ENCODE measurements at places on chromosomes 5 and 9.

GRCh38 chr5:141825241-141825671 is 53.0 kb downstream of the PCDH1 start:
- no peak for DNase-seq

- DNase-seq: no peak
These were observed 111.8 kb downstream of the MEGF10 start for GRCh38 chr5:127402361-127402760.

GRCh38 chr9:116390303-116391228 is 237.0 kb downstream of the PAPPA start:
- DNase-seq: no peak

- DNase-seq: no peak
These were observed 69.0 kb upstream of the SNX2 start for GRCh38 chr5:122705851-122706250.

- no peak for DNase-seq
These were observed 12.4 kb downstream of the POLK start for GRCh38 chr5:75524071-75524470.

GRCh38 chr9:16811987-16812685 is 58.3 kb downstream of the BNC2 start:
- no peak for DNase-seq

DNA sequence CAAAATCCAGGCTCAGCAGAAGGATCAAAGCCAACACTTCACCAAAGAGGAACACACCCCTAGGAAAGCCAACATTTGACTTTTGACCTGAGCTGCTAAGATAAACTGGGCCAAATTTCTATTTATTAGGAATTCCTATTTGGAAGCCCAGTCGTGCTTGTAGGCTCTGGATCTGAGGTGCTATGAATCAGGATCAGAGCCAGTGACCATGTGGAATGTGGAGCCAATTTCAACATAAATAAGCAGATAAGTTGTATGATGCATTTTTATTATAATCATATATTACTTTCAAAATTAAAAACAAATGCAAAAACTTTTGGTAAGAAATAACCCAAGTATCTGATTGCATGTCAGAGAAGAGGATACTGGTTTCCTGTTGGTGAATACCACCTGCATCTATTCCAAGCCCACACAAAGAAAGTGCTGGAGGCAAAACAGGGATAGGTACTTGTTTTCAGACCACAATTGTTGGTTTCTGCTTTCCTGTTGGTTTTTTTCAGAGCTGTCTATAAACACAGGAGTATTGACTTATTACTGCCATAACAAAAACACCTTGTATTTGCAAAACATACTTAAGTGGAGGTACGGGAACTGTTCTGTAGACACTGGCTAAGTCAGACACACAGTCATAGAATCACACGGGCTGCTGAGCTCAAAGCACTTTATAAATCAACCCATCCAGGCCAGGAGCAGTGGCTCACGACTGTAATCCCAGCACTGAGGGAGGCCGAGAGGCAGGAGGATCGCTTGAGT is 52.8 kb downstream of the ARL15 start:
- DNase-seq: no peak

DNA sequence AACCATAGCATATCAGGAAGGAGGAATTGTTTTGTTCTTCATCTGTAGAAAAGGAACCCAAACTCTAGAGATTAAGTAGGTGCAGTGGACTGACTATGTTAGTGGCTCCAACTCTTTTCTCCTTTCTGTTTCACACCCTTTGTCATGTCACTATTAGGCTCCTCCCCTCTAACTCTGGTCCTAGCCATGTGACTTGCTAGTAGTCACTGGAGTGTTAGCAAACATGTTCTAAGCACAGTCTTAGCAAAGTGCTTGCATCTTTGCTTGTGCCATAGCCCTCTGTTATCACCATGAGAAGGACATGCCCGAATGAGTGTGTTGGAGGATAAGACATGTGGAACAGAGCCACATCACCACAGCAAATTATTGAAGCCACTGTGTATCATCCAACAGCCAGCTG is 55.4 kb upstream of the PPP3R2 start:
- no peak for DNase-seq

- no peak for DNase-seq
These were observed 77.0 kb upstream of the RASA1 start for GRCh38 chr5:87190687-87191086.

DNA sequence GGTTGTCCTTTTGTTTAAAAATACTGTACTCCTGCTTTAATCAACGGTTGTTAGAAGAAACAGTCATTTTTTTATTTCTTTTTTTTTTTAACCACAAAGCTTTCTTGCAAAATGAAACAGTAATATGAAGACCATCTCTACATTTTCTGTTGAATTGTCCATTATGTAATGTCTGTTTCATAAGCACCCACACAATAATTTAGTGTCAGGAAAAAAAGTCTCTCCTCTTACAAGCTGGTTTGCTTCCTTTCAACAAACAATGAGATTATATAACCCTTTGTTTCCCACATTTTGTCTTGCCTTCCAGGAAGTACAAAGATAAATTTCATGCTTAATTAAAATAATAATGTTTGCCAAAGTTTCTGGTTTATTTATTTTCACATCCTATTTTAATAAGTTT is 16.7 kb downstream of the CTNNAL1 start:
- DNase-seq: no peak

DNA sequence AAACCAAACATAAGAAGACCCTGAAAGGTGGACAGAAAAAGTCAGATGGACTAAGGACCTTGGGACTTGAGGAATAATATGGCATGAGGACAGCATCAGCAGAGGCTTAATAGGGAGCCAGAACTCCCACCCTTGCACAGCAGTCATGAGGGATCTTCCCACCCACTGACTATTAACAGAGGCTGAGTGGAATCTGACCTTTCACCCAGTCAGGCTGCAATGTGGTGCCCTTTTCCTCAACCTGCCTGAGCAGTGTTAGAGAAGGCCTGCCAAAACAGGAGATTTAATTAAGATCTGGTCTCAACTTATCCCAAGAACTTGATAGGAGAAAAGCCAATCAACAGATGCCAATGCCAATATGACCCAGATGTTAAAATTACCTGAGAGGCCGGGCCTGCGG is 481.9 kb downstream of the KDM4C start:
- DNase-seq: no peak

GRCh38 chr9:6714176-6714575 is 43.6 kb upstream of the KDM4C start:
- no peak for DNase-seq

- DNase-seq: no peak
These were observed 610.3 kb upstream of the KLF4 start for GRCh38 chr9:108099854-108100253.

DNA sequence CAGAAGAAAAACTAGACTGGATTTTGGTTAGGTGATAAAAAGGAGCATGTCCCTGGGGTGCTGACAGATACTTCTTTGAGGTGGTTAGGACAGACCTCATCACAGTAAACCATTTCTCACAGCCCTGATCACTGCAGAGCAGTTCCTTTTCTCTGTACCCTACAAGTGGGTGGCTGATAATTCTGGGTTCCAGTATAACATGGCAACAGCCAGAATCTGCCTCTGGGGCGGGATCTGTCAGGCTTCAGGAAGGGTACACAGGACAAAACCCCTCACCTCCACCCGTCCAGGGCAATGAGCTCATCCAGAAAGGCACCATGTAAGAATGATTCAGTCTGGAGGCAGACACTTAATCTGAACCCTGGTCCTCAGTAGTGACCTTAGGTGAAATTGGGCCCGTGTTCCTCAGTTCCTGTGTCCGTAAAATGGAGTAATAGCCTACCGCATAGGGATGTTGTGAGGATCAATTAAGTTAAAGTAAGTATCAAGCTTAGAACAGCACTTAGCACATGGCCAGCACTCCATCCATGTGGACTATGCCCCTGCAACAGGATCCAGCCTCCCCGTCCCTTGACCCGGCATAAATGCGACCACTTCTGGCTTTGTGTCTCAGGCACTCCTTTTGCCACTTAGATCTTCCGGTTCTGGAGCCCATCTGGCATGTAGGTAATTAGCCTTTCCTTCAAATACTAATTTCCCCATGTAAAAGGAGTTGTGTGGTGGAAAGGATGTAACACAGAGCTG is 129.2 kb downstream of the LHFPL2 start:
- DNase-seq: no peak

DNA sequence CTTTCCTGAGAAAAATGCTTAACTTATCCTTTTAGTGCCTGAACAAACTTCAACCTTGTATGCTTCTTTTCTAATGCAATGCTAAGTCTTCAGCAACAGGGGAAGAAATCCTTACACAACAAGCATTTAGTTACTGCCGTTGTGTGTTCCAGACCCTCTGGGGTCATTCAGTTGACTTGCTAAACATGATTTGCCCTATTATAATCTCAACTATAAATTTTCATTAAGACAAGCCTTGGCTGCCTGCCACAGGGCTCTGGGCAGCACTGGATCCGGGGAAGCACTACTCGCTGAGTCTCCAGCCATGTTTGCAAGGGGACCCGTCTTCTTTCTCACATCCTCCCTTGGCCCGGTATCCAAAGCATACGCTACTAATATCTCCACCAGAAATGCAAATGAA is 58.1 kb downstream of the PTCH1 start:
- DNase-seq: no peak

DNA sequence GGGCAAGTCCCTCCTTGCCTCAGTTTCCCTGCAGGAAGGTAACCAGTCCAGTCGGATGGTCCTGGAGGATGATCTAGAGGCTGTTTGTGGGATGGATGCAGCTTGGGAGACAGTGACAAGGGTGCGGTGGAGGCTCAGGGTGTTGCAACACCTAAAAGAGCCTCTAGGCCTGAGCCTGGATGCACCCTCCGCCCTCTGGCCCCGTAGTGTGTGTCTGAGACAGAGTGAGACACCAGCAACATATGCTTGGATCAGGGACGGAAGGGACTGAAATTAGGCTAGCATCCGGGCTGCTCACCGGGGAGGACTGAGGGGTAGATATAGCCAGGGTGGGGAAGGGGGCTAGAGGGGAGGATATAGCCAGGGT is 1.1 kb downstream of the CRAT start:
- DNase-seq: no peak

GRCh38 chr9:92729735-92730155 is 34.9 kb downstream of the BICD2 start:
- no peak for DNase-seq

- DNase-seq: no peak
These were observed 307.9 kb downstream of the CSNK1G3 start for GRCh38 chr5:123819833-123820232.

DNA sequence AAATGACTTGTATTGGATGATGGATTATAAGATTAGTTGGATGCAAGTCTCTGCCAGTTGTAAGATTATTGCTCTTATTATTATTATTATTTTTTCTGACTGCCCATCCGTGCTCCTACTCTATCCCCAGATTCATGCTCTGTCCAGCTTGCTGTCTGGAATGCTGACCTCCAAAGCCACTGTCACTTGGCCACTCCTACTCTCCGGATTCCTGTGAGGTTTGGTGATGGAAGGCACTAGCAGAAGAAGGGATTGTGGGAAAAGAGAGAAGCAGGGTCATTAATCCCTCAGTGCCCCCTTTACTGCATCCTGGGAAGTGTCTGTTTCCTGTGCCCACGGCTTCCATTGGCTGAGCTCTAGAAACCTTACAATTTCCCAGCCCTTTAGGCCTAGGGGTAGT is 76.3 kb upstream of the IL12B start:
- no peak for DNase-seq

GRCh38 chr9:114229295-114229694 is 74.0 kb downstream of the COL27A1 start:
- DNase-seq: no peak

GRCh38 chr5:123119334-123119986 is 30.4 kb downstream of the PRDM6 start:
- no peak for DNase-seq

DNA sequence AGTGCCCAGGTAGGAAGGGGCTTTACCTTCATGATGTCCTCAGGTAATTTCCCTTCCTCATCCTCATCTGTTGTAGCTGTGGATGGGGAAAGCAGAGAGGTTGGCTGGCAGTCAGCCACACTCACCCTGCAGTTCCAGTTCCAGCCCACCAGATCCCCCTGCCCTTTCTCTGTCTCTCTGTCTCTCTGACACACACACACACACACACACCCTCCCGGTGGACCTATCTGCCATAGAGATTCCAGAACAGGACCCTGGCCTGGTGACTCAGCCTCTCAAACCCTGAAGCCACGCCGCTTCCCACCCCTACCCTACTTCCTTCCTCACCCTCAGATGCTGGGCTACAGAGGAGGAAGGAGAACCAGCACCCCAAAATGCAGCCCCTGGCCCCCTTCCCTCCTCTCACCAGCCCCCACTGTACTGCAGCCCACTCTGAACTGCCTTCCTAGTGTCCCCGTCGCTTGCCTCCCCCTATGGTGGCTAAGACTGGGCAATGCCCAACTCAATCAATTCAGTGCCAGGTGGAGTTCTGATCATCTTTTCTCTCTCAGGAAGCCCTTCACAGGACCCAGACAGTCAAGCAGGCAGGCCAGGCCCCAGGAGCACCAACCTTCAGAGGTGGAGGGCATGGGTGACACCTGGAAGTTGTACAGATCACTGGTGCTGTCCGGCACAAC is 4.8 kb downstream of the IRF1 start:
- no peak for DNase-seq

DNA sequence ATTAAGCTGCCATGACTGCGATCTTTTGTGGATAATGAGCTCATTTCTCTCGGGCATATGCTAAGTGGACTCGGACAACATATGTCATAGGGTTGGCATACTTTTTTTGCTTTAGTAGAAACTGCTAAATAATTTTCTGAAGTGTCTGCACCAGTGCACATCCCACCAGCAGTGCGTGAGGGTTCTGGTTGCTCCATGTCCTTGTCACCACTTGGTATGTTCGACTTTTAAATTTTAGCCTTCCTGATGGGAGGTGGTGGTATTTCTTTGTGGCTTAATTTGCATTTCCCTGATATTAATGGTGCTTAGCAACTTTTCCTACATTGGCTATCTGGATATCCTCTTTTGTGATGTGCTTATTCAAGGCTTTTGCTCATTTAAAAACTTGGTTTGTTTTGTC is 57.8 kb upstream of the NRARP start:
- no peak for DNase-seq

GRCh38 chr9:92506184-92506857 is 24.0 kb upstream of the ASPN start:
- DNase-seq: no peak

DNA sequence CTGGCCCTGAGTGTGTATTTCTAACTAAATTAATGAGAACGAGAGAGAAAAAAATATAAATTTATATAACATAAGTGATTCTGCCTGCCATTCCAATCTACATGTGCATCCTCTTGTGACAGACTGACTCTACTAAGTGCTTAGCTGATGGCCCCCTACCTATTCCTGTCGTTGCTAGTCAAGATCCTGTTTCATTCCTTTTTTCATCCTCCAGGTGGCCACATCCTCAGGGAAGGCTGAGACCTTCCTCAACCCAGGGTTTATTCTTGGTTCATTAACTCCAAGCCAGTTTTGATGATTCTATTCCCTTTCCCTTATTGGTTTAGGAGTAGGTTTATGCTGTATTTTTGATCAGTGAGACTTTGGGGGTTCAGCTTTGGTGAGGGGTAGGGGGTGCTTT is 201.3 kb downstream of the C9orf152 start:
- no peak for DNase-seq

Data from activated CD4-positive, CD25-positive, alpha-beta regulatory T cell (primary cell).